ENCODE measurements at places on chromosomes 11 and 22. TPM values are rescaled to one million over a fixed set of nuclear protein-coding genes. Genes with fewer than 3 reads are reported as not detected.

GRCh38 chr11:43558556-43559127 lies 121.9 kb upstream of the HSD17B12 start:
- no peak for DNase-seq

DNA sequence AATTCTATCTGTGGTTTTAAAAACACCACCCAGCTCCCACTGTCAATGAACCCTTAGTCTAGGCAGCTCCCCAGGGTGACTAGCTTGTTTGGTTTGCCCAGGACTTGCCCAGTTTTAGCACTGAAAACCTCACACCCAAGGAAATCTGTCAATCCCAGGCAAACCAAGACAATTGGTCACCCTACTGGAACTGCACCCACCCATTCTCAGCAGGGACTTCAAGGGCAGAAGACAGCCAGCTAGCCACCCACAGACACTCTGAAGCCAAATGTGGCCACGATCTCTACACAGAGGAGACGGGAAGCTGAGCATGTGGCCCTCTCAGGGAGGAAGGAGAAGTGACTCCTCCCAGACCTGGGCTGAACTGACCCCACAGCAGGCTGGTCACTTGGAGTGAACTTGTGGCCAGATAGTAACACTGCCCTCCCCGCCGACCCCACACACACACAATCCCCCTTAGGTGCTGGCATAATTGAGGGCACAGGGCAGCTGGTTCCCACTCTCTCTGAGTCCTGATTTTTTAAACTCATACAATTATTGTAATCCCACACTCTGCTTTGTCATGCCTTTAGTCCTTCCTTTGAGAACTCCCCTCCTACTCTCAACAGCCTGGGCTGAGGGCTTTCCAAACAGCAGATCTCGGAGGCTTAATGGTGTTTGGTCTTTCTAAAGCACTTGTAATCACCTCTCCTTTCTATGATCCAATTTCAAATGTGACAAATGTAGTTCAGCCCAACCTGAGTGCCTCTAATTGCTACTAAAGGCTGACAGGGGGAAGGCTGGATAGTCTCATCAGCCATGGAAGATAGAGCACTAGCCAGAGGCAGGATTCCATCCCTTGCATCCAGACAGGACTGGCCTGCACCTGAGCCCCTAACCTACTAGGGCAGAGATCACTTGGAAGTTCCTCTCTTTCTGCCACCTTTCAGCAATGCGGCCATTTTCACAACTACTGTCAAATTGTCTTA lies 74.7 kb upstream of the DRD2 start:
- no peak for DNase-seq

DNA sequence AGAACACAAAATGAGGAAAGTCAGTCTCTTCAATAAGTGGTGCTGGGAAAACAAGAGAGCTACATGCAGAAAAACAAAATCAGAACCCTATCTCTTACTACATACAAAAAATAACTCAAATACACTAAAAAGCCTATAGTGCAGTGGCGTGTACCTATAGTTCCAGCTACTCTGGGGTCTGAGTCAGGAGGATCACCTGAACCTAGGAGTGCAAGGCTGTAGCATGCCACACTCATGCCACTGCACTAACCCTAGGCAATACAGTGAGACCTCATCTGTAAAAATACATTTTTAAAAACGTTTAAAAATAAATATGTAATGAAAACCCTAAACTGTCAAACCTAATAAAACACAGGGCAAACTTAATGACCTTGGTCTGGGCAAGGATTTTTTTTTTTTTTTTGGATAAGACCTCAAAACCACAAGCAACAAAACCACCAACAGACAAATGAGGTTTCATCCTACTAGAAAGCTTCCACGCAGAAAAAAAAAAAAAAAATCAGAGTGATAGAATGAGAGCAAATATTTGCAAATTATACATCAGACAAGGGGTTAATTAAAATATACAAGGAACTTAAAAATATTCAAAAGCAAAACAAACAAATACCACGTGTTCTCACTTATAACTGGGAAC lies 35.2 kb downstream of the XKR3 start:
- no peak for DNase-seq

- no peak for DNase-seq
Observed at GRCh38 chr22:48491451-48491941, 1336.2 kb downstream of the BRD1 start.

- DNase-seq, result no peak
Observed at GRCh38 chr11:130416906-130417305, 11.5 kb downstream of the ADAMTS8 start.

GRCh38 chr22:49734390-49734789 lies 93.3 kb downstream of the BRD1 start:
- DNase-seq, result no peak

Gene OR8G1
- not detected for total RNA-seq

Gene TEX54
- total RNA-seq, result 1.0 TPM

DNA sequence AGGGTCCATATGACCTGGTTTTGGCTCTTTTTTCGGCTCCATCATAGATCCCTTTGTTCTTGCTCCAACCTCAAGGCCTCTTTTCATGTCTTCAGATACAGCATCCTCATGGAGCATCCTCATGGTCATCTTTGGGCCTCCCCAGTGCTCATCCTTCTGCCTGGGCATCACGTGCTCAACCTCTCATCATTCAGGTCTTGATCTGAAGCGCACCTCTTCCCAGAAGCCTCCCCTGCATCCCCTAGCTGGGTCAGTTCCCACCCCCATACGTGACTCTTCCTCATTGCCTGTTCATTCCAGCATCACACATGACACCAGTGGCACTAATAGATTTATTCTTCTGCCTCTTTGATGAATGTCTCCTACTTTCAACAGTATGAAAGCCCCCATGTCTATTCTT lies 192.2 kb downstream of the MIAT start:
- DNase-seq, result no peak

- DNase-seq, result no peak
Observed at GRCh38 chr11:60887556-60887955, 18.8 kb downstream of the PRPF19 start.

GRCh38 chr11:35047769-35048168 lies 91.2 kb upstream of the CD44 start:
- no peak for DNase-seq

Gene DKK3
- total RNA-seq, result not detected

- DNase-seq, result no peak
Observed at GRCh38 chr11:34464591-34465051, 25.9 kb downstream of the CAT start.

- DNase-seq, result no peak
Observed at GRCh38 chr11:72410956-72411355, 23.4 kb downstream of the CLPB start.

GRCh38 chr11:16418428-16419097 lies 62.2 kb upstream of the SOX6 start:
- no peak for DNase-seq

DNA sequence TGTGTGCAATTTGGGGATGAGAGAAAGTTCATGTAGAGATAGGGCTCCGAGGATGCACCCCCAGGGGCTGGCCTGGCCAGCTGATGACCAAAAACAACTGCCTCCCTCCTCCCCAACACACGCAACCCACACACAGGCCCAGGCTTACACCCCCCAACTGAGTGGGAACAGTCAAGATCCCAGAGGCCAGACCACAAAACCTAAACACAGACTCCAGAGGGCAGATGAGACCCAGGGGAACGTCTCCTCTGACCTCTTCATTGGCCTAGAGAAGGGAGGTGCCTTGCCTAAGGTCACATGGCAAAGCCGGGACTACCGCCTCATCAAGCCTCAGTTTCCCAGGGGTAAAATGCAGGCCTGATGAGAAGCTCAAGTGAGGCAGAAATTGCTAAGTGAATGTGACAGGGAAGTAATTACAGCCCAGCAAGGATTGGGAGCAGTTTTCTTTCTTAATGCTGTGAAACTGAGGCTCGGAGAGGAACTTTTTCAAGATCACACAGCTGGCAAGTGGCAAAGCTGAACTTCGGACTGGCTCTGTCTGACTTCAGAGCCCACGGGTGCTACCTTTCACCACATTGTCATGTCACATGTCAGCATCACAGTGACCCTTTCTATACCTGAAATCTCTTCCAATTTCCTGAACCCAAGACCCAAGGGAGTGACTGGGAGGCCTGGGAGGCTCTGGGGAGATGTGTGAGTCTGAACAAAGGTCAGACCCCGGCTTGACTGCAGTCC lies 69.9 kb upstream of the WNT11 start:
- DNase-seq, result no peak

DNA sequence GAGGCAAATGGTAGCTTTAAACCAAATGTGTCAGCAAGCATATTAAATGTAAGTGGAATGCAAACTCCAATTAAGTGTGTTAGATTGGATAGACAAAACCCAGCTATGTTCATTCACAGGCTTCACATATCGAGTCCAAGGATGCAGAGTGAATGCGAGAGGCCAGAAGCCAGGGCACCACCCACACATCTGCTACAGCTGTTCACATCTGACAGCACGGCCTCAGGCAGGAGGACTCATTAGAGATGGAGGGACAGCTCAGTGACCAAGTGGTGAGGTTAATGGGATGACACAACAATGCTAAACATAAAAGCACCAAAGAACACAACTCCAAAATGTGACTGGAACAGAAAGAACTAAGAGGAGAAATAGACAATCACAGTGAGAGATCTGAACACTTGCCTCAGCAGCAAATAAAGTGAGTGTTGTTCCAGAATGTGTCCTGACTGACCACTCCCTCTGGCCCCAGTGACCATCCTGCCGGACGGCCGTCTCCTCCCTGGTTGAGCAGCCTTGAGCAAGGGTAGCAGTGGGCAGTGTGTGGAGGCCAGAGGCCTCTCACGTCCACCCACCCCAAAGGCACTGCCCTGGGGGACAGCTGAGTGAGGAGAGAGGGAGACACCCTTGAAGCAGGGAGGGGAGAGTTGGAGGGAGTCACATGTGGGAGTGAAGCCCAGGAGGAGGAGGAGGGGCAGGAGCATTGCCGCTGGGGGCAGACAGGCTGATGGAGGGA lies 23.8 kb downstream of the ALG12 start:
- no peak for DNase-seq

Gene MIAT
- 6.0 TPM for total RNA-seq

Gene CCDC73
- total RNA-seq, result not detected

Gene SAA4
- not detected for total RNA-seq

DNA sequence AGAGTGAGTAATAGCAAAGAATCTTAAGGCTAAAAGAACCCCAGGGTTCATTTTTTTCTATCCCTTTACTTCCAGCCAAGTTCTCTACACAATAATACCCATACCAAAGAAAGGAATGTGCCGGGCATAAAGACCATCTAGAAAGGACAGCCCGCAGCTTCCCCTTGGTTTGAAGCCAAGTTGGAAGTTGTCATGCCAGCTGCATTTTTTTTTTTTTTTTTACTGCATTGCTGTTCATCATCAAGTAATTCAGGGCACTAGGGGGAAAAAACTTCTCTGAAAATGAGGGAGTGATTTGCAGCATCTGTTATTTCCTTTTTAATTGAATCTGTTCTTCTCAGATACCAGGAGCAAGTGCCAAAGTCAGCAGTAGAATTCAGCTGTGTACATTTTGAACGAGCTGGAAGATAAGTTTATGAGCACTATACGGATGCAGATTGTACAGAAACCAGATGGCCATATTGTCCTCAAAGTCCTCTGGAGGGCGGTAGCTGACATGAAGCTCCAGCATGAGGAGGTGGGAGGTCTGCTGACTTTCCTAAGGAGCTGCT lies 56.4 kb downstream of the UBASH3B start:
- DNase-seq, result no peak

Gene TMPRSS13
- total RNA-seq, result 0.36 TPM

Data from natural killer cell treated with Interleukin-12 subunit alpha and Interleukin-12 subunit beta and Interleukin-15 and Interleukin-18, amount 100 ng/mL, for 72 hours (primary cell).